ENCODE measurements at places on chromosomes 13 and 19.

- DNase-seq: no peak
- H3K4me3 ChIP-seq: no peak overlapping the region
- no peaks in the 10 kb centered on the region for H3K27me3 ChIP-seq
- no peaks in the 10 kb centered on the region for H3K4me1 ChIP-seq
- no peak overlapping the region for H3K27ac ChIP-seq
Observed at GRCh38 chr19:32798201-32798600, 71.4 kb downstream of the SLC7A9 start.

GRCh38 chr13:73142071-73142470 lies 83.3 kb downstream of the KLF5 start:
- no peaks in the 10 kb centered on the region for H3K36me3 ChIP-seq
- no peak for DNase-seq
- no peaks in the 10 kb centered on the region for H3K27me3 ChIP-seq
- no peak overlapping the region for H3K4me3 ChIP-seq
- peaks cover 5% of the 10 kb centered on the region for H3K4me1 ChIP-seq

DNA sequence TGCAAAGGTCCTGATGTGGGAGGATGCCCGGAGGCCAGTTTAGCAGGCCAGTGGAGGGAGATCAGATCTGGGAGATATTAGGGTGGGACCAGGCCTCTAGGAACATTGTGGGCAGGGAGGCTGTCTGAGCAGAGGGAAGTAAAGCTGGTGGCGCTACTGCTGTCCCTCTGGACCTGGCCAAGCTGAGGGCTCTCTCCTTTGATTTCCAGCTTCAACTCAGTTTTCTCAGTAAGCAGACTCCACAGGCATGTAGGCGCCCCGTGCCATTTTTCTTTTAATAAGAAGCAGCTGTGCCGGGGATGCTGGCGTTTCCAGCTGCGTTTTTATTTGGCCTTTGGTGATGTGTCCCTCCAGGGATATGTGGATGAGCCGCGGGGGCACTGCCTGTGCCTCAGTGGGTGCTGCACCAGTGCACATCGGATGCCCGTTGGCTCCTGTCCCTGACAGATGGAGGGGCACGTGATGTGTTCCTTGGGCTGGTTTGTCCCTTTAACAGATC lies 6.7 kb downstream of the DNM2 start:
- H3K4me1 ChIP-seq: no peaks in the 10 kb centered on the region
- peaks cover 14% of the 10 kb centered on the region for H3K36me3 ChIP-seq
- H3K27ac ChIP-seq: no peak overlapping the region
- no peaks in the 10 kb centered on the region for H3K27me3 ChIP-seq

- no peaks in the 10 kb centered on the region for H3K27me3 ChIP-seq
- H3K4me3 ChIP-seq: no peak overlapping the region
- H3K36me3 ChIP-seq: no peaks in the 10 kb centered on the region
- no peak overlapping the region for H3K27ac ChIP-seq
Observed at GRCh38 chr13:30391956-30392680, 30.2 kb upstream of the UBE2L5 start.

GRCh38 chr19:29676586-29676985 lies 11.3 kb downstream of the PLEKHF1 start:
- H3K27ac ChIP-seq: no peak overlapping the region
- H3K4me3 ChIP-seq: no peak overlapping the region
- no peaks in the 10 kb centered on the region for H3K36me3 ChIP-seq

DNA sequence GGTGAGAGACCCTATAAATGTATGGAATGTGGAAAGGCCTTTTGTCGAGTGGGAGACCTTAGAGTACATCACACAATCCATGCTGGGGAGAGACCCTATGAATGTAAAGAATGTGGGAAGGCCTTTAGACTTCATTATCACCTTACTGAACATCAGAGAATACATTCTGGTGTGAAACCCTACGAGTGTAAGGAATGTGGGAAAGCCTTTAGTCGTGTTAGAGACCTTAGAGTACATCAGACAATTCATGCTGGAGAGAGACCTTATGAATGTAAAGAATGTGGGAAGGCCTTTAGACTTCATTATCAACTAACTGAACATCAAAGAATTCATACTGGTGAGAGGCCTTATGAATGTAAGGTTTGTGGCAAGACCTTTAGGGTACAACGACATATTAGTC lies 17.1 kb downstream of the ZNF546 start:
- H3K36me3 ChIP-seq: peaks cover 58% of the 10 kb centered on the region
- no peaks in the 10 kb centered on the region for H3K4me1 ChIP-seq
- DNase-seq: no peak
- H3K27ac ChIP-seq: no peak overlapping the region
- H3K27me3 ChIP-seq: no peaks in the 10 kb centered on the region

DNA sequence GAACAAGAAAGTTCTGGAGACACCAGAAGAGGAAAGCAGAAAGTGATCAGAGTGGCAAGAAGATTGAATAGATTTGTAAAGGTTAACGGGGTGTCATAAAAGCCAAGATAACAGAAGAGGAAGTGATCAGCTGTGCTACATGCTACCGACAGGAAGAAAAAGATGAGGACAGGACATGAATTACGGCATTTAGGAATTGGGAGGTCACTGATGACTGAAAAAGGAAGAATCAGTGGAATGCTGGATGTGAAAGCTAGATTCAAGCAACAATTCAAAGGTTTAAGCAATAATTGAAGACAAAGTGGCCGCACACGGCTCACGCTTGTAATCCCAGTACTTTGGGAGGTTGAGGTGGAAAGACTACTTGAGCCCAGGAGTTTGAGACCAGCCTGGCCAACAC lies 15.1 kb downstream of the ZNF160 start:
- no peak overlapping the region for H3K27ac ChIP-seq
- H3K27me3 ChIP-seq: no peaks in the 10 kb centered on the region
- H3K4me1 ChIP-seq: no peaks in the 10 kb centered on the region
- H3K4me3 ChIP-seq: no peak overlapping the region

GRCh38 chr13:31653730-31654129 lies 85.6 kb upstream of the RXFP2 start:
- H3K4me3 ChIP-seq: no peak overlapping the region
- no peak for DNase-seq
- H3K27me3 ChIP-seq: no peaks in the 10 kb centered on the region

DNA sequence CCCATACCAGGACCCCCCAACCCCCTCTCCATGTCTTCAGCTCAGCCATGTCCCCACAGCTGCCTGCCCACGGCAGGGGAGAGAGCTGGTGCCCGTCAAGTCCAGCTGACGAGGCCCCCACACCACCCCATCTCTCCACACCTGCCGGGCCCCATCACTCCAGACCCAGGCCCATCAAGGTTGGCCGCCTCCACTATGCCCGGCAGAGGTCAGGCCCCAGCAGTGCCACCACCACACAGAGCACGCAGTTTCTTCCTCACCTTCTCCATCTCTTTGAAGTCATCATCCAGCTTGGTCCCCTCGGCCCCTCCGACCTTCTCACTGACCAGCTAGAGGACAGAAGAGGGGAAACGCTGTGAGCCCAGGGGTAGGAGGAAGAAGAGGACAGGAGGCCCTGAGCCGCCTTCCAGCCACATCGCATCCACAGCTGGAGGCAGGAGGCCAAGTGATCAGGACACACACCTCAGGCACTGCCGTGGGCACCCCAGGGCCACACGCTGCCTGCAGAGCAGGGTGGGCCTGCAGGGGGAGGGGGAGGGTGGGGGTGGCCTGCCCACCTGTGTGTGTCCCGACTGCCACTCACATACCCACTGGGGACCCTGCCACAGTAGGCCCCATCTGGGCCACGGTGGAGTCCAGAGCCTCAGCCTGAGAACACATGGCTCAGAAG lies 23.4 kb downstream of the MPND start:
- no peak overlapping the region for H3K27ac ChIP-seq
- no peaks in the 10 kb centered on the region for H3K27me3 ChIP-seq
- peaks cover 11% of the 10 kb centered on the region for H3K36me3 ChIP-seq
- no peak overlapping the region for H3K4me3 ChIP-seq
- H3K4me1 ChIP-seq: no peaks in the 10 kb centered on the region
- no peak for DNase-seq

DNA sequence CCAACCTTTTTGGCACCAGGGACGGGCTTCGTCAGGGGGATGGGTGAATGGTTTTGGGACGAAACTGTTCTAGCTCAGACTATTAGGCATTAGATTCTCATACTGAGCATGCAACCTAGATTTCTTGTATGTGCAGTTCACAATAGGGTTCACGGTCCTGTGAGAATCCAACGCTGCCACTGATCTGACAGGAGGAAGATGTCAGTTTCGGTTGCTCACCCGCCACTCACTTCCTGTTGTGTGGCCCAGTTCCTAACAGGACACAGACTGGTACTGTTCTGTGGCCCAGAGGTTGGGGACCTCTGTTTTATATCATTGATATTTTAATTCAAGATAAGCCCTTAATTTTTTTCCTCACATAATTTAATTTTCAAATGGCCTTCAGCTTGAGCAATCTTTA lies 26.7 kb upstream of the TDRD3 start:
- H3K4me3 ChIP-seq: no peak overlapping the region
- no peak overlapping the region for H3K27ac ChIP-seq
- no peaks in the 10 kb centered on the region for H3K36me3 ChIP-seq
- no peak for DNase-seq
- H3K27me3 ChIP-seq: no peaks in the 10 kb centered on the region

GRCh38 chr19:32363632-32364031 lies 18.2 kb downstream of the ZNF507 start:
- DNase-seq: no peak

DNA sequence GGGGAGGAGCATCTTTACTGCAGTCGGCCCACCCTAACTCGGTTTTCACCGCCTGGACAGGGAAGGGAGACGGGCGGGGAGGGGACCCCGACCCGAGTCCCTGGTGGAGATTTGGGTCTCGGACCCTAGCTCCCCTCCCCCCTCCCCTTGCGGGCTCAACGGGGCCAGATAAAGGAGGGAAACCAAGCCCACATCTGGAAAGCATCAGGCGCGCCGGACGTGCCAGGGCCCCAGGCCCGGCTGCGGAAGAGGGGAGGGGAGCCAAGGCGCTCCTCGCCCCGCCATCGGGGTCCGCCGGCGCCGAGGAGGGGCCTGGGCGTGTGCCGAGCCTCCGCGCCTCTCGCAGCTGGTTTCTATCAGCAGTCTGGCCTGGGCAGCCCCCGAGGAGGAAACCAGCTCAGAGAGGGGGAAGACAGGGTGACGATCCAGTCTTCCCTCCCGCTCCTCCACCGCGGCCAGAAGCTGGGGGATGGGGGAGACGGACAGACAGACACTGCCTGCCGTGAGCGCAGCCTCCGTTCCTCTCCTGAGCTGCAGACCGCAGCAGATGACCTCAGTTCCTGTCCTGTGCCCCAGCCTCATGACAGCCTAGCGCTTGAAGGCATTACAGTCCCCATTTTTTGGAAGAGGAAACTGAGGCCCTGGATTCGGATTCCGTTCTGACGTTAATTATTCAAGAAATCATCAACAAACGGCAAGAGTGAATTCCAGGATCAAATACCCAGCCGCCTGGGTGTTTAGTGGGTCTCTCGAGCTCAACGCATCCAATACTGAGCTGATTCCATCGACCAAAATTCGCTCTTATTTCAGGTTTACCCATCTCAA lies 3.6 kb upstream of the GNG8 start:
- H3K4me1 ChIP-seq: no peaks in the 10 kb centered on the region
- H3K27me3 ChIP-seq: peaks cover 18% of the 10 kb centered on the region
- H3K36me3 ChIP-seq: no peaks in the 10 kb centered on the region
- H3K27ac ChIP-seq: no peak overlapping the region

GRCh38 chr19:56113074-56113632 lies 7.9 kb downstream of the ZNF787 start:
- peaks cover 13% of the 10 kb centered on the region for H3K4me1 ChIP-seq
- H3K27me3 ChIP-seq: no peaks in the 10 kb centered on the region
- peaks cover 4% of the 10 kb centered on the region for H3K36me3 ChIP-seq
- DNase-seq: no peak

DNA sequence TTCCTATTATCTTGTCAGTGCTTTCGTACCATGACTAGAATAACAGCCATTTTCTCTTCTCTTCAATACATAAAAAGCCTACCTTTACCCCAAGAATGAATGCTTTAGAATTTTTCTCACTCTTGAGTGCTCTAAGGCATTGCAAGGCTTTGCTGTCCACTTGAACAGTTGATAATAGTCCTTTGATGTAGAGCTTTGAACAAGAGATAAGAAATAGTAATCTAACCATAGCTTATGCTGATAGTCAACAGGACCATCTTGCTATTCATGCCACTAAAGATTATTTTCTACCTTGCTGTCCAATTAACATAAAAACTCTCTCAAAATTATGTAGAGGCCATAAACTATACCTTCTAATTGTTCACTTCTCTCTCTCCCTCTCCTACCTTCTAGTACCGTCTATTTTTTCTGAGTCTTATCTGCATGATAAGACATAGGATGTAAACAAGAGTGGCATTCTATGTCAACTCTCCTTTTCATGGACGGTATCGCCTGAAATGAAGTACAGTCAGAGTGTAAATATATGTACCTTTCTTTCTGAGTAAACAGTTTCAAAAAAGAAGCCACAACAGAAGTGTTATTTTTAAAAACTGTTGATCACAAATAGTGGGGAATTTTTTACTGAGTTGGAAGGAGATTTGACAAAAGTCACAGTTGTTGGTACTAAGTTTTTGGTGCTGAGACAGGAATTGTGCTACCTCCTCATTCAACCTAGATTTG lies 297.9 kb downstream of the NDFIP2 start:
- H3K4me3 ChIP-seq: no peak overlapping the region
- no peaks in the 10 kb centered on the region for H3K4me1 ChIP-seq
- no peaks in the 10 kb centered on the region for H3K27me3 ChIP-seq
- DNase-seq: no peak
- H3K27ac ChIP-seq: no peak overlapping the region

- H3K4me3 ChIP-seq: no peak overlapping the region
- H3K27ac ChIP-seq: no peak overlapping the region
- no peaks in the 10 kb centered on the region for H3K27me3 ChIP-seq
- peaks cover 2% of the 10 kb centered on the region for H3K36me3 ChIP-seq
- no peak for DNase-seq
- H3K4me1 ChIP-seq: no peaks in the 10 kb centered on the region
Observed at GRCh38 chr13:35646056-35646774, 169.7 kb upstream of the MAB21L1 start.

DNA sequence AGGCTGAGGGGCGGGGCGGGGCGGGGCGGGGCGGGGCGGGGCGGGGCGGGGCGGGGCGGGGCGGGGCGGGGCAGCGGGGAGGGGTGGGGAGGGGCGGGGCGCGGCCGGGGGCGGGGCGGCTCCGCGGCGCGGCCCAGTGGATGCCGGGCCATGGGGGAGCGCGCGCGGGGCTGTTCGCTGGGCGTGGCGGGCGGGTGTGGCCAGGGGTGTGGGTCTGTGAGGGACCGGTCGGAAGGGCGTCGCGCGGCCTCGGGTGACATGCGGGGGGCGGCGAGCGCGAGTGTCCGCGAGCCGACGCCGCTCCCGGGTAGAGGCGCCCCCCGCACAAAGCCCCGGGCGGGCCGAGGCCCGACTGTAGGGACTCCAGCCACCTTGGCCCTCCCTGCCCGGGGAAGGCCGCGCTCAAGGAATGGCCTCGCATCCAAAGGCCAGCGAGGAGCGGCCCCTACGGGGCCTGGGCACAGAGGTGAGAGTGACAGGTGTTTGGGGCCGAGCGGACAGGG lies at the start of gene ZFP28:
ZFP28 (plus strand) TSS at position 188 of the 503 bp plus-strand sequence; CDS start at position 259, 71 bp downstream.
- H3K36me3 ChIP-seq: peaks cover 29% of the 10 kb centered on the region
- H3K27ac ChIP-seq: no peak within 1 kb of the TSS
- peak within 1 kb of the TSS; percentile 86 for H3K4me3 ChIP-seq
- no peaks in the 10 kb centered on the region for H3K4me1 ChIP-seq
- H3K27me3 ChIP-seq: no peaks in the 10 kb centered on the region

GRCh38 chr19:46759817-46760333 lies 13.6 kb upstream of the STRN4 start:
- no peaks in the 10 kb centered on the region for H3K36me3 ChIP-seq
- no peak overlapping the region for H3K27ac ChIP-seq
